Lung (tissue), 17 donors: ENCODE measurements at places on chromosomes 16 and 17. TPM values are rescaled to one million over a fixed set of nuclear protein-coding genes. Genes with fewer than 3 reads are reported as not detected.

TOX3 gene
- total RNA-seq: 5.3 TPM

TAC4 gene
- not detected for total RNA-seq

GRAPL gene
- total RNA-seq: 3.9 TPM

- DNase-seq: peak; percentile 74
These were observed 45.8 kb upstream of the CIBAR2 start for GRCh38 chr16:85157813-85158742.

DNA sequence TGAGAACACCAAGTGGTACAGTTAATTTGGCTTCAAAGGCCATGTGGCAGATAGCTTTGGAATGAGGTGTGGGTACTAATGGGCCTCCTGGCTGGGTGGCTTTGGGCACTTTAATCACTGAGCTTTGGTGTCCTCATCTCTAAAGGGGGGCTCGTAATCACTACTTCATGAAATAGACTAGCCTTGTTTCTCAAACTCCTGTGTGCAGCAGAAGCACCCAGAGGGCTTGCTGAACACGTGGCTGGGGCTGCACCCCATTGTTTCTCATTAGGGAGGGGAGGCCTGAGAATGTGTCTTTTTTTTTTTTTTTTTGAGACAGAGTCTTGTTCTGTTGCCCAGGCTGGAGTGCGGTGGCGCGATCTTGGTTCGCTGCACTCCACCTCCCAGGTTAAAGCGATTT lies 5.8 kb downstream of the EPN2 start:
- DNase-seq: no peak

- peak; percentile 15 for DNase-seq
These were observed 25.4 kb upstream of the KRT20 start for GRCh38 chr17:40910441-40910841.

GRCh38 chr16:48378836-48379235 lies 6.4 kb downstream of the SIAH1 start:
- no peak for DNase-seq

DNA sequence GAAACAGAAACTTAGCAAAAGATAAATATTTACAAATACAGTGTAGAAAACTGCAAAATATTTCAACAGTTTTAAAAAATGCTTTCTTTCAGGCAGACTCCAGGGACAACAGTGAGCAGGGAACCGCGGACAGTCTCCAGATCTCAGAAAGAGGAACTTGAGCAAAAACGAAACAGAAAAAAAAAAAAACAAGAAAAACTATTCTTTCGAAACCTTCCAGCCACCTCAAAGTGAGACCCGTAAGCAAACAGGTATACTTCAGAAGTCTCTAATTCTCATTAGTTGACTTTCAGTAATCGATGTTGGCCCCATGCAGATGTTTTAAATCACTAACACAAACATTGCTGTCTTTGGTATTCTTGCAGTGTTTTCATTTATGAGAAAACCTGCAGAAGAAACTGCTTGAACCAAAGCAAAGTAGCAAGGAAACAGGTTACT lies 15.7 kb upstream of the CCL1 start:
- DNase-seq: no peak
